ENCODE measurements at places on chromosomes 12 and 14. TPM values are rescaled to one million over a fixed set of nuclear protein-coding genes. Genes with fewer than 3 reads are reported as not detected.

The KRT81 gene
- total RNA-seq, result not detected

The FRS2 gene
- 18.9 TPM for total RNA-seq

The MUCL1 gene
- not detected for total RNA-seq

GRCh38 chr12:100871195-100871734 is 76.7 kb downstream of the ANO4 start:
- no peaks in the 10 kb centered on the region for H3K4me1 ChIP-seq
- H3K27ac ChIP-seq, result no peak overlapping the region
- no peak for DNase-seq
- H3K36me3 ChIP-seq, result no peaks in the 10 kb centered on the region

The P2RX7 gene
- 0.24 TPM for total RNA-seq

The NEUROD4 gene
- total RNA-seq, result not detected

All from psoas muscle (tissue), 8 donors.